ENCODE measurements at places on chromosomes 5 and 9.

- DNase-seq: no peak
Observed at GRCh38 chr5:173443971-173444370, 115.8 kb upstream of the STC2 start.

DNA sequence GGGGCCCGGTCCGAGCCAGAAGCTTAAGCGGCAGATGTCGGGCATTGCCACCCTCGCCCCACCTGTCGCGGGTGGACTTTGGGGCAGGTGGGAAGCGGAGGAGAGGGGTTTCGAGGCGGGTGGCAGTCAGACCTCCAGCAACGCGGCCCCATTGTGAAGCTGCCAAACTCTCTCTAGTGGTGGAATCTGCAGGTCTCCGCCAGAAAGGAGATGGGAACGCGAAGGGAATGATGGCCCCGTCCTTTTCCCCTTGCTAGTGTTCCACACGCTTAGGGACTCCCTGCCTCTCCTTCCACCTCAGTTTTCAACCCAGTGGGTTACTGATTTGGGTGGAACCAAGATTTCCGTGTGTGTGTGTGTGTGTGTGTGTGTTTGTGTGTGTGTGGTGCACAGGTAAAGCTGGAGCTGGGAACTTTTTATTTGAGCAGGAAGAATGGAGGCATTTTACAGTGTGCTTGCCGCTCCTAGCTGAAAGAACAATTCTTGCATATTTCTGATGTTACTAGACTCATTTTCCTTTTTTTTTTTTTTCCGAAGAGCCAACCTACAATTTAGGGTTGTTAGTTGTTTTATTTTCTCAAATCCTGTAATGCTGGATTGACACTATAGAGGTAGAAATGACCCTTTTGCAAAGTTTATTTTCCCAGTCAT is 1.3 kb downstream of the MACIR start:
- no peak for DNase-seq

DNA sequence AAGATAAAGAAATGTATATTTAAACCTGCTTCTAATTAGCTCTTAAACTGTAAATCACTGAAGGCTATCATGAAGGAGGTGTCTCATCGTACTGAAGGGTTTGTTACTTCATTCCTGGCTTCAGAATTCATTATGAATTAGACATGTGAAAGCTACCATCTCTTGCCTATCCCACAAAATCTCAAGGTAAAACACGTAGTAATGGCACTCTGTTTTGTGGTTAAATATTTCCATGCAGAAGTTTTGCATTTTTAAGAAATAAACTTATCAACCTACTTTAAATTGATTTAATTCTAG is 490.7 kb upstream of the NUDT12 start:
- no peak for DNase-seq

- DNase-seq: no peak
Observed at GRCh38 chr9:111914749-111915424, 18.3 kb downstream of the UGCG start.

DNA sequence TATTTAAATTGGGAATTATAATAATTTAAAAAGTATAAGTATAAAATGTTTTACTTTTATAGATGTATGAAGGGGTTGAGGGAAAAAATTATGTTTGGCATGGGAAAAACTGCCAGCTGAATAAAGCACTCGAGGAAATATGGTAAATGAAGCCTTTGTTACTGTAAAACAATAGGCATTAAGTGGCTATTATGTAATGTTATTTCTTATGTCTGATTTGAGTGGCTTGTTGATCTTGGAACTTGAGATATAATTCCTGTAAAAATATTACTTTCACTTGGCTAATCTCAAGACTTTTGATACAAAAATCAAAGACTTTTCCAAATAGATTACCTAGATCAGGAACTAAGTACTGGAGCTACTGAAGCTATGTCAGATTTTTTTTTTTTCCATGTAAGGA is 182.9 kb downstream of the CD180 start:
- no peak for DNase-seq

- no peak for DNase-seq
Observed at GRCh38 chr5:9774472-9775079, 144.4 kb upstream of the TAS2R1 start.

GRCh38 chr5:74864823-74865222 is 1.4 kb downstream of the FAM169A start:
- DNase-seq: no peak

DNA sequence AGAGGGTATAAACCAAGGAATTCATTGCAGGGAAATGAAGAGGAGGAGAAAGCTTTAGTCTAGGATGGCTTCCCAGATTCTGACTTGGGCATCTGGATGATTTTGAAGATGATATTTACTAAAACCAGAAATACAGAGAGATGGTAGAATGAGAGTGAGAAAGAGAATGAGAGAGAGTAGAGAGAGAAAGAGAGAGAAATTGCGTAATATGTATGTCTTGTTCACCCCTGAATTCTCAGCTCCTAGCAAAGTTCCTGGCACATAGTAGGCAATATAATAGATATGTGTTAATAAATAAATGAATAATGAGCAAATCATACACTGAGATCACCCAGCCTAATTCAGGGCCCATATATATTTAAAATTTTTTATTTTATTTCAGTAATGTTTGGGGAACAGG is 1089.5 kb upstream of the DMAC1 start:
- no peak for DNase-seq

- DNase-seq: no peak
Observed at GRCh38 chr9:94912700-94913249, 186.3 kb downstream of the AOPEP start.

DNA sequence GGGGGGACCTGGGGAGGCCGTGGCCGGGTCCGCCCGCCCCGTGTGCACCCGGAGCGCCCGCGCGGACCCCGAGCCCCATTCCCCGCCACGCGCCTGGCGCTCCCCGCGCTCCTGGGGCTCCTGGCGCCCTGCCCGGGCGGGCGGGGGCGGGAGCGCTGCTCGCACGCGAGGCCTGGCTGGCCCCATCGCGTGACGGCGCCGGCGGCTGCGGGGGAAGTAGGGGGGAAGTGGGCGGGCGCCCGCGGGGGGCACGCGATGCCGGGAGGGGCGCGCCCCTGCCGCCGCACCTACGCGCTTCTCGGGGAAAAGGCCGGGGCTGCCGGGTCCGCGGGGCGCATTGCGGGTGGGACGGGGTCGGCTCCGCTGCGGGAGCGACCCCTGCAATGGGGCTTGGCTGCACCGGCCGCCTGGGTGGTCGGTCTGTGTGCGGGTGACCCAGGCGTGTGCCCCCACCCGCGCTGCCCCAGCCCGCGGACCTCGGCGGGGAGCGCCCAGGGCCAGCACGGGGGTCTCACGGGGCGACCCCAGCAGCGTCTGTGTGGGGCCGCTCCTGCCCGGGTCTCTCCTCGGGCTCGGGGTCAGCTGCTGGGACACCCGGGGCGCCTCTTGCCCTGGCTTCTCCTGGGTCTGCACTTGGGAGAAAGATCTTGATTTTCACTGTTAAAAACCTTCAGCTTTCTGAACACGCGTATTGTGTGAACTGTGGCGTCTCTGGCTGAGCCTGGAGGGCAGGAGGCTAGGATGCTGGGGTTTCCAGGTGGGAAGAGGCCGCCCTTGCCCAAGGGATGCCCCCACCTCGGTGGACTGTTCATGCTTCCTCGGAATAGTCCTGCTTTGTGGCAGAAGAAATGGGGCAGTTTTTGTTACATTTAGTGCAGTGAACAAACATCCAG is 52.4 kb downstream of the AHRR start:
- no peak for DNase-seq

GRCh38 chr5:75656311-75657003 is 45.2 kb downstream of the ANKDD1B start:
- DNase-seq: no peak

DNA sequence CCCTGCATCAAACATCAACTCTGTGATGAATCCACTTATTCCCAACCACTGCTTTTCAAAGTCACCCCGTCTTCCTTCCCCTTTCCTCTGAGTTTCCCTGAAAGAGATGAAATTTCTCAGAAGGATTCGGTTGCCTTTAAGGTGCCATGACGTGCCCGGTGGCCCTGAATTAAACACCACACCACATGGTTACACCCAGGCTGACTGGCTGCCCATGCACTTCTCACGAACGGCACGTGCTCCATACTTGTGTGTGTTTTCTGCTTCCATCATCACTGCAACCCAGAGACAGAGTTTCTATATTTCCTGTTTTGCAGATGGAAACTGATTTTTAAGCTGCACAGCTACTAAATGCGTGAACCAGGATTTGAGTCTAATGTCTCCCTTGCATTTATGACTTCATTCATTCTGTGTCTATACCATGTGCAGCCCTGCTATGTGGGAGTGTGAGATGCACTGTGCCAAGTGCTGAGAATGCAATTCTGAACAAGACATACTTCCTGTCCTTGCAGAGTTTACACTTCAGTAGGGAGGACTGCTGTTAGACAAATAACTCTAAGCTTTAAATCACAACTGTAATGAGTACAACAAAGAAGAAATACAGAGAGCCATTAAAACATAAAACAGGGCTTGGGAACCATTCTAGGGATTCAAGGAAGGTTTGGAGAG is 162.9 kb downstream of the NXNL2 start:
- DNase-seq: no peak

DNA sequence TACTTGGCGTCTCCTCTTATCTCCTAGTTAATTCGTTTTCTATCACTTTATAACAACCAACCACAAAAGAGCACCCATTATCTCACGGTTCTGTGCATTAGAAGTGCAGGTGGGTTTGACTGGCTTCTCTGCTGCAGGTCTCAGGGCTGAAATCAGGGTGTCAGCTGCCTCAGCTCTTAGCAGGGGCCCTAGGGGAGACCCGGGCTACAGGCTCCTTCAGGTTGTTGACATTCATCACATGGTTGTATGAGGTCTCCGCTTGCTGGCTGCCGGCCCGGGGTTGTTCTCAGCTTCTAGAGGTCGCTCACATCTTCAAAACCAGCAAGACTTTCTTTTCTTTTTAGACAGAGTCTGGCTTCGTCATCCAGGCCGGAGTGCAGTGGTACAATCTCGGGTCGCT is 2.9 kb upstream of the ZMYND19 start:
- no peak for DNase-seq

- DNase-seq: peak; percentile 54
Observed at GRCh38 chr9:6715755-6716643, 41.8 kb upstream of the KDM4C start.

DNA sequence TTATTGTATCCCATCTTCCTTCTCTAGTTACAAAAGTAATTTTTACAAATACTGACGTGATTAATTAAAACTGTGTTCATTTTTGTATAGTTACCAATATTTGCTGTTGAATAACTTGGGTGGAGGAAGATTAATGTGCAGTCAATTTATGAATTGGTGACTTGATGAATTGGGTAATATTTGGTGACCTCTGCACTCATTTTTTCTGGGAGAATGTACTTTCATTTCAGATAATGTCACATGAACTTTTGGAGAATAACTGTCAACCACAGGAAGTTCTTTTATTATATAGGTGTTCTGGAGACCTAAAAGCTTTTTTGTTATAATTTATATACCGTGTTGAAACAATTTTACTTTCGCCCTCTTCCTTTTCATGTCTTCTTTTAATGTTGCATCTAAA is 26.4 kb upstream of the FKTN start:
- DNase-seq: no peak

DNA sequence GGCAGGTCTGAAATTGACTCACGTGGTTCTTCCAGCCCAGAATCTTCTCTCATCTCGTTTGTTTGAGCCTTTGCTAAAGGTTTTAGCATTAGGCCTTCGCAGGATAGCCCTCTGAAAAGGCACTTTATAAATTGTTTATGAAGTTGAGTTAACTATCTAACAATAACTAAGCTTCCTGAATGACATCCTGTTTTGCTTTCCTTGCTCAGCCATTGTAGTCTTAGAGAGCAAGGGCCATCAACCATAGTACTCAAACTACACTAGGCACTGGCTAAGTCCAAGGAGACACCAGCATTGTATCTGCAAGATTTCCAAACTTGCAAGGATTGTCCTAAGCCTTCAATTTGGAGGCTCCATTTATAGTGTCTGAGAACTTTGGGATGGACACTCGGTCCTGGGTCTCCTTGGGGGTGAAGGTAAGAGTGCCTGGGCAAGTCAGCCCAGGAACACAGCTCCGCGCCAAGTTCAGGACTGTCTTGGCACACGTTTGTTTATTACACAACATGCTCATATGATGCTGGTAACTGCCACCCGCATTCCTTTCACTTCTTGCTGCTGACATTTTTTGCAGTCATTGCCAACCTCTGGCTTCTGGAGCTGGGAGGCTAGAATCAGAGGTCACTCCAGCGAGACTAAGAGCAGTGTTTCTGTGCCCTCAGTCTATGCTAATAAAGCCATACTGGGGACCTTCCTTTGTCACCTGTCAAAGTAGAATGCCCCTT is 151.1 kb downstream of the ESM1 start:
- no peak for DNase-seq

GRCh38 chr5:39517800-39518199 is 93.0 kb upstream of the DAB2 start:
- no peak for DNase-seq

DNA sequence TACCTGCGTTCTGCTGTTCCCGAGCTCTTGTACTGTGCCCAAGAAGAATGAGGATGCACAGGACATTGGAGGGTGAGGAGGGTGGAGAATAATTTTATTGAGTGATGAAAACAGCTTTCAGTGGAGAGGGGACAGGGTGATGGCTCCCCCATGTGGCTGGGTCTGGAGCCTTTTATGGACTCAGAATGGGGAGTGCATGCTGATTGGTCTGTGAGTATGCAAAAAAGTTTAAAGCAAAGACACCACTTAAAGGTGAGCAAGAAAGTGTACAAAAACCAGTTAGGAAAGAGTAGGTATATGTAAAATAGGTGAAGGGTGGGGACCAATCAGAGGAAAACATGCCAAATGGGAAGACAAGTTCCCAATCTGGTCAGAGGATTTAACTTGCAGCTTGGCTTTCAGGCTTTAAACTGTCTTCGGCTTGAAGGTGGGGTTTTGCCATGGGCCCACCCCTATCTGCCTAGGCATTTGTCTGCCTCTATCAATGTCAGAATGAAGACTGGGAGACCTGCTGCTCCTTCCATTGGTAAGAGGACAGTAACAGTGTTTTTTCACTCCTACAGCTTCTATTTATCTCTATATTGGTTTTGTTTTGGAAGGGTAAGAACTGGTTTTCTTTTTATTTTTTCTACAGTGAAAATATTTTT is 118.0 kb upstream of the RAI14 start:
- DNase-seq: no peak

GRCh38 chr9:69593756-69594155 is 78.4 kb downstream of the APBA1 start:
- no peak for DNase-seq

GRCh38 chr9:131289301-131290035 is at the start of gene PLPP7:
Gene PLPP7 (plus strand): TSS chr9:131289723. CDS start chr9:131289998, 275 bp downstream.
- no peak for DNase-seq

GRCh38 chr5:178651046-178651810 is 24.4 kb upstream of the CLK4 start:
- DNase-seq: no peak

- no peak for DNase-seq
Observed at GRCh38 chr5:151585970-151586369, 5.2 kb downstream of the FAT2 start.

DNA sequence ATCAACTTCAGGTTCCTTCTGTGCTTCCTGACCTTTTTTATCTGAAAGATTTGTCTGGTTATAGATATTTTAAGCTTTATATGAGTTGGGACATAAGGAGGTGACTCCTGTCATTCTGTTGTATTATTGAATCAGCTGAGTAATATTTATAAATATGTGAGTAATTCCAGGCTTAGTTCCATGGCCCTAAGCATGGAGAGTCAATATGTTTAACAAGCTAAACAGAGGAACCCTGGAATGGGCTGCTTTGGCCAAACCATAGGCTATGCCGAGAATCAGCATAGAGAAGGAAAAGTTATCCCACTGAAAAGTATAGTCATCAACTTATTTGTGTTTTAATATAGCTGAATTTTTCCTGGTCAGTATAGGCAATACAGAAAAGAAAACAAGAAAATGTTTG is 7.2 kb upstream of the EIF4EBP3 start:
- no peak for DNase-seq

Data from T-helper 1 cell (primary cell).